Activated CD4-positive, alpha-beta T cell treated with anti-CD3 and anti-CD28 coated beads, Interleukin-2, amount 50 U/mL, for 4 hours (primary cell): ENCODE measurements at places on chromosomes 12 and 14.

- no peak for DNase-seq
These were observed 32.4 kb downstream of the NCOR2 start for GRCh38 chr12:124534776-124535740.

GRCh38 chr12:6606331-6607131, 648 bp downstream of the CHD4 start:
- DNase-seq: peak; percentile 73

GRCh38 chr14:105861985-105862465, 335.6 kb downstream of the TMEM121 start:
- DNase-seq: no peak

GRCh38 chr12:91772411-91772810, 373.2 kb downstream of the BTG1 start:
- DNase-seq: no peak
